ENCODE measurements at places on chromosomes 1 and 21. TPM values are rescaled to one million over a fixed set of nuclear protein-coding genes. Genes with fewer than 3 reads are reported as not detected.

- H3K4me3 ChIP-seq: no peak overlapping the region
- H3K27me3 ChIP-seq: no peaks in the 10 kb centered on the region
- no peak for DNase-seq
- H3K27ac ChIP-seq: no peak overlapping the region
- no peaks in the 10 kb centered on the region for H3K4me1 ChIP-seq
These were observed 9.6 kb upstream of the SFT2D2 start for GRCh38 chr1:168216171-168216570.

DNA sequence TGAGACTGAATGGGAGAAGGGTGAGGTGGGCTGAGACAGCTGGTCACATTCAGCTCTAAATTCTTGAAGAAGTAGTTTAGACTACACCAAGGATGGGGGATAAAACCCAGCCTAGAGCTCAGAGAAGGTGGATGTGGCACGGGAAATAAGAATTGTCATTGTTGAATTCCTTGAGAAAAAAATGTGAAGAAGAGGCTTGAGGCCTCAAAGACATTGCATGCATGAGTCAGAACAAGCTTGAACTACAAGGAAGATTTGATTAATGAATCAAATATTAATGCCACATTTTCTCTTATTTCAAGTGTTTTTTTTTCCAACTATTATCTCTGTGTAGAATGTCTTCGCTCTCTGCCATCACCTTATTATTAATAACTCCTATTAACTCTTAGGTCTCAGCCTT is 58.9 kb downstream of the MAP3K7CL start:
- DNase-seq: no peak
- no peaks in the 10 kb centered on the region for H3K36me3 ChIP-seq
- no peak overlapping the region for H3K4me3 ChIP-seq

DNA sequence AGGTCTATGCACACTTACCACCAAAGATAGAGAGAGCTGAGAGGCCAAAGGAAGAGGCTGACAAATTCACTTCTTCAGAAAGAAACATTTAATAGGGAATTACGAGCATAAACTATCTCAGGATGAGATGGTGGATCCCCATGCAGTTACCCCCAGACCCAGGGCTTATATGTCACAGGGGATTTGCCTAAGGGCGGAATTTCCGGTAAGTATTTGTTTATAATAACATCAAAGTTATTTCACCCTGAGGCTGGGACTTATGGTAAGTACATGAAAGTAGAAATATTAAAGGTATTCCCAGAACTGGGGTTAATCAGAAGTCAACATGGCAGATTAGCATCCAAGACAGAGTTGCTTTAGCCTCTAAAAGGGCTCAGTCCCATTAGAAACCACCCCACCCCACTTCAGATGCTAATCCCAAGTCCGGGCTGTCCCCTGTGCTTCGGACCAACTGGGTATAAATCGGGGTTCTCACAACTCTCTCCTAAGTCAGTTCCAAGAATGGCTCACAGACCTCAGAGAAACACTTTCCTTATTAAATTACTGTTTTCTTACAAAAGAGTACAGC is 247.4 kb upstream of the ZP4 start:
- no peaks in the 10 kb centered on the region for H3K4me1 ChIP-seq
- no peaks in the 10 kb centered on the region for H3K36me3 ChIP-seq
- no peaks in the 10 kb centered on the region for H3K27me3 ChIP-seq
- no peak overlapping the region for H3K27ac ChIP-seq
- no peak for DNase-seq

PRR9 gene
- total RNA-seq: not detected

MAP3K21 gene
- 3.3 TPM for total RNA-seq

DNA sequence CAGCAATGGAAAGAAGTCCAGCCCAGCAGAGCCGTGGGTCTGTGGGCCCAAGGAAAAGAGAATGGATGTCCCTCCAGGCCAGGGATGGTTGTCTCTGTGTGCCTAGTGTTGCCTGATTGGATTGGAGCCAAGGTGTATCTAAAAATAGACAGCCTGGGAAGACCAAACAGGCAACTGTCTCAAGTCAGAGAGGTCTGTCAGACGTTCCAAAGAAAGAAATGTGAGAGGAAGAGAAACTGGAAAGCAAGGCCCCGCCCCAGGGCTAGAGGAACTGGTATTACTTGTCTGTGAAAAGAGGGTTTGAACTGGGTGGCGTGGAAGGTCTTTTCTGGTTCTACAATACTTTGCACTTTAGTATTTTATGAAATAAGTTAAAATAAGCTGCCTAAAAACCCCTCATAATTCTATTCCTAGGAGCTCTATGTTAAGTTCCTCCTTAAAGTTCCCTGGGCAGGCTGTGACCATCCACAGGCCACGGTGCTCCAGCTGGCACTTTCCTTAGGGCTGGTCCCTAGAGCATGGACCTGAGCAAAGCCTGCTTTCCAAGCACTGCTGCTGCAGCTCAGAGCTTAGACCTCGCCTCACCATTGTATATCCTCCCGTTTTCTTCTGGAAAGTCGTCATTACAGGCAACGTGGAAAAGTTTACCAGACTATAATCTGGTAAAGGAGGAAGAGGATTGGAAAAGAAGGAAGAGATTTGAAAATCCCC is 151.6 kb downstream of the DISC1 start:
- no peak overlapping the region for H3K4me3 ChIP-seq
- no peak overlapping the region for H3K27ac ChIP-seq
- peaks cover 31% of the 10 kb centered on the region for H3K4me1 ChIP-seq
- peak; percentile 26 for DNase-seq

PPFIA4 gene
- under 0.01 TPM for total RNA-seq

ATAD3C gene
- total RNA-seq: 0.42 TPM

DNA sequence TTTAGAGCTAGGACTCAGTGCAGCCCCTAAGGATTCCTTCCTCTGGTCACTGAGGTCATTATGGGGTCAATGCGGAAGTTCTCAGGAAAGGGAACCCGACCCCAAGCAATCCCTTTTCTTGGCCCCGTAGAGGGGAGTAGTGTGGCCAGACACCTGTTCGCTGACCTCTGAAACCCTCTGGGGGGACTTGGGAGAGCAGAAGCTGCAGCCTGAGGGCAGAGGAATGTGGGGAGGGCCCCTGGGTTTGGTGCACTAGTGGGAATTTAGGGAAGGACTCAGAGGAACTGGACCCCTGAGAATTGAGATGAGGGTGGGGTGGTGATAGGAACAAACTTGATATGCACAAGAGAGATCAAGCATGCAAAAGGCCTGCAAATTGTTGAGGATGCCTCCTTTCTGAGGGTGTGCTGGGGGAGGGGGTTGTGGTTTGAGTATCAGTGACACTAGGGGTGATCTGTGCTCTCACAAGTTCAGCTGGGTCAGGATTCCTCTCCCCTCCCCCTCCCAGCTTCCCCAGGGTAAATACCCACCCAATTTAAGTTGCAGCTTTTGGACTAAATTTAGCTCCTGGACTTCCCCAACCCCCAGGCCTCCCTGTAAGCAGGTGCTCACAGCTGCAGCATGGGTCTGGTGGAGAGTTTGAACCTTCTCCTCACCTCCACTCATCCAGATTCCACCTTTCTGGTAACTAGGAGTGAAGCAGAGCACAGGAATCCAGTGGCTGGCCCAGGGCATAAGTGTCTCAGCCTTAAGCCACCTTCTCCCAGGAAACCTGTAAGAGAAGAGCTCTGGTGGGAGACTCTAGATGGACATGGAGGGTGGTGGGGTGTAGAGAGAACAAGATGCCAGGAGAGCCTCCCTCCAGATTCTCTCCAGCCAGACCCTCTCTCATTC is 13.5 kb downstream of the ADAMTSL4 start:
- peaks cover 88% of the 10 kb centered on the region for H3K4me1 ChIP-seq
- DNase-seq: no peak
- H3K27me3 ChIP-seq: no peaks in the 10 kb centered on the region

DNA sequence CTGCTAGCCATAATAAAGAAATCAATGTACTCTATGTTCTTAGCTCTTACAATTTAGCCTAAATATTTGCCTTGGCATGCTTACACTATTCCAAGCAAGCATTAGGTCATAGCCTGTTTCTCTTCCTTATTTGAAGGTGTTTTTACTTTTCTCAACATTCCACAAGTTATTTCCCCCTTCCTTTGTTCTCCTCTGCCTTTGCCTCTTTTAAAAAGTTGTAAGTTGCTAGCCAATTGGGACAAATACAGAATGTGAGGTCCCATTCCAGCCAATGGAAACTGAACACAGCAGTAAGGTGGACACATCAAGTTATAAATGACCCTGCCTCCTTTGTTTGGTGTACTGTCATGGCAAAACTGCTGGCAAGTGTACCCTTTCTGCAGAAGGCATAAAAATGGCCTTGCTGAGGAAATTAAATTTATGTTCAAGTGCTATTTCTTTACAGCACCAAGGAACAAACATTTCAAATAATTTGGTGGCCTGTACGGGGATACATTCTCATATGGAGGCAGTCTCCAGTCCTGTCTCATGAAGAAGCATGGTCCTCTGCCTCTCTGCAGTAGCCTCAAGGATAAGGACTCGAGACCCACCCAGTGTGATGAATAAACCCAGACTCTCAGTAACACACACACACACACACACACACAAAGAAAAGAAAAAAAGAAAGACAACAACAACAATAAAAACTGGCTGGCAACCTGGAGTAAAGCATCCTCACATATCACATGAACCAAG is 28.8 kb upstream of the FMO1 start:
- H3K27me3 ChIP-seq: no peaks in the 10 kb centered on the region
- H3K4me3 ChIP-seq: no peak overlapping the region
- peaks cover 20% of the 10 kb centered on the region for H3K4me1 ChIP-seq

DNA sequence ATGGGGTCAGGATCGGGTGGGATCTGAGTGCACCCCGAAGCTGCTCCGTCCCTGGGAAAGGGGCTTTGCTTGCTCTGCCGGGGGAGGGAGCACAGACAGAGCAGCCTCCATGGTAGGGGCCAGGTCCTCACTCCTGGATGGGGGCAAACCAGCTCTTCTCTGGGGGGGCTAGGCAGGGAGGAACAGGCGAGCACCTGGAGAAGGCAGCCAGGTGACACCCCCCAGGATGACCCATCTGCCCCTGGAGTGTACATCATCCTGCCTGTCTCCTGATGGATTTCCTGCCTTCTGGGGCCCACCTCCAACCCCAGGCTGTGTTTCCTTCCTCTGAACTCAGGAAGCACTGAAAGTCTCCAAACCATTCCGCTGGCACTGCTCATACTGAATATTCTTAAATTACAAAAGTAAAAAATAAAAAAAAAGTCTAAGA is 248.0 kb downstream of the RHOU start:
- H3K27me3 ChIP-seq: no peaks in the 10 kb centered on the region
- DNase-seq: no peak
- no peak overlapping the region for H3K27ac ChIP-seq
- H3K36me3 ChIP-seq: no peaks in the 10 kb centered on the region
- H3K4me3 ChIP-seq: no peak overlapping the region

PLA2G2F gene
- not detected for total RNA-seq

LMO4 gene
- 39.3 TPM for total RNA-seq

GRCh38 chr1:211347077-211347844 is 20.6 kb downstream of the TRAF5 start:
- H3K27ac ChIP-seq: no peak overlapping the region
- H3K36me3 ChIP-seq: no peaks in the 10 kb centered on the region
- no peaks in the 10 kb centered on the region for H3K27me3 ChIP-seq

IRF6 gene
- 1.5 TPM for total RNA-seq

- H3K4me1 ChIP-seq: no peaks in the 10 kb centered on the region
- no peaks in the 10 kb centered on the region for H3K36me3 ChIP-seq
- no peaks in the 10 kb centered on the region for H3K27me3 ChIP-seq
- DNase-seq: no peak
- no peak overlapping the region for H3K27ac ChIP-seq
These were observed 3.1 kb downstream of the BNIPL start for GRCh38 chr1:151039521-151039920.

GRCh38 chr1:74437035-74437434 is 75.4 kb downstream of the LRRC53 start:
- H3K4me1 ChIP-seq: no peaks in the 10 kb centered on the region
- H3K27me3 ChIP-seq: no peaks in the 10 kb centered on the region
- H3K36me3 ChIP-seq: no peaks in the 10 kb centered on the region

DNA sequence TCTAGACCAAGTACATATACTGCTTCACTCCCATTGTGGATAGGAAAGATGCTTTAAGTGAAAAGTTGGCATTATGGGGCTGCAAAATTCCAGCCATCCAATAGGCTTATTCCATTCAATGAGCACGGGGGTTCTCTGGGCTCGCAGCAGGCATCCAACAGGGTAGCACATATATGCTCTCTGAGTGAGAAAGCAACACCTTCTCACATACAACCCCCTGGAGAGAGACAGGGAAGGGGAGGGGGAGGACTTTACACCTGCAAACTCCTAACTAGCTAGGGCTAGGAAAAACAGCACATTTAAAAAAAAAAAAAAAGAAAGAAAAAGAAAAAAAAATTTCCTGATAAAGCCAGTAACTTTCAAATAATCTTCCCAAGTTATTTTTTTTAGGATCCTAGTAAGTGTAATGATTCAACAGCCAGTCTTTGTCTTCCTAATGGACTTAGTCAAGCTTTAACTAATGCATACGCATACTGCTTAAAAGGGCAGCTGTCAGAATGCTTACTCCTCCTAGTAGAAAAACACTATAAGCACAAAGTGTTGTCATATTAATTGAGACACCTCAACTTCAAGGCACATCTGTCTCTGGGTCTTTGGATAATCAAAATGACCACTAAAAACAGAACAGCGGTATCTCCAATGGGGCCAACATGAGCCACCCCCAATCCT is 18.7 kb downstream of the PSMB2 start:
- no peaks in the 10 kb centered on the region for H3K4me1 ChIP-seq
- H3K27me3 ChIP-seq: no peaks in the 10 kb centered on the region
- no peak for DNase-seq
- H3K27ac ChIP-seq: no peak overlapping the region

DNA sequence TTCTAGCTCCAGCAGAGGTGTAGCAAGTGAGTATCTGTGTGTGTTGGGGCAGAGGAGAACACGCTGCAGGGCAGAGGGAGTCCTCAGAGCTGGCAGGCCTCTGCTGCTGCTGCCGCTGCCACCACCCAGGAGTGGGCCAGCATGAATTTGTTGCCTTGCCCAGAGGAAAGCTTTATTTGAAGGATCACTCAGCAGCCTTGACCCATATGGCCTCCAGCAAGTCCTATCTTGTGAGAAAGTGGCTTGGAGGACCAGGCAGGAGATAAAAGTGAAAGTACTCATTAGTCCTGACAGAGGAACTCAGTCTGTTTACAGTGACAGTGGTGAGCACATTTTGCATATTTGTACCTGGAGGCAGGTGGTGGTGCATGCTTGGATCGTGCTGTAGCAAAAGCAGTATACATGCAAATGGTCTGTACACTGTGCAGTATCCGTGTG is 3.1 kb downstream of the TRAF5 start:
- no peak overlapping the region for H3K27ac ChIP-seq
- no peak overlapping the region for H3K4me3 ChIP-seq
- no peaks in the 10 kb centered on the region for H3K36me3 ChIP-seq
- no peak for DNase-seq

GRCh38 chr1:182781841-182782586 is 7.6 kb upstream of the NPL start:
- peak; percentile 45 for DNase-seq
- H3K36me3 ChIP-seq: no peaks in the 10 kb centered on the region
- no peaks in the 10 kb centered on the region for H3K4me1 ChIP-seq
- no peaks in the 10 kb centered on the region for H3K27me3 ChIP-seq
- no peak overlapping the region for H3K27ac ChIP-seq
